ENCODE measurements at places on chromosomes 7 and 10.
A peak's percentile ranks its signal among the peaks of the same experiment; 100 is the strongest.

- no peak for DNase-seq
Measured at GRCh38 chr10:60200012-60200681, 189.5 kb downstream of the ANK3 start.

DNA sequence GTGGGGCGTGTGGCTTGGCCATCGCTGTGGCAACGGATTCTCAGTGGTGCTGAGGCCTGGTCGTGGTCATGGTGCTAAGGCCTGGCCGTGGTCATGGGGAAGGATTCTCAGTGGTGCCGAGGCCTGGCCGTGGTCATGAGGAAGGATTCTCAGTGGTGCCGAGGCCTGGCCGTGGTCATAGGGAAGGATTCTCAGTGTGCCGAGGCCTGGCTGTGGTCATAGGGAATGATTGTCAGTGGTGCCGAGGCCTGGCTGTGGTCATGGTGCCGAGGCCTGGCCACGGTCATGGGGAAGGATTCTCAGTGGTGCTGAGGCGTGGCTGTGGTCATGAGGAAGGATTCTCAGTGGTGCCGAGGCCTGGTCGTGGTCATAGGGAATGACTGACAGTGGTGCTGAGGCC, 327.9 kb downstream of the ADARB2 start:
- DNase-seq = no peak

GRCh38 chr7:1045069-1046063, 1.0 kb downstream of the GPR146 start:
- DNase-seq = no peak

- no peak for DNase-seq
Measured at GRCh38 chr7:52151559-52151958, 835.0 kb upstream of the COBL start.

- no peak for DNase-seq
Measured at GRCh38 chr10:34593930-34594329, 221.2 kb downstream of the PARD3 start.

GRCh38 chr7:867001-867405, 9.4 kb upstream of the GET4 start:
- DNase-seq = no peak

GRCh38 chr10:77084431-77085144, 553.0 kb downstream of the KCNMA1 start:
- DNase-seq = no peak

DNA sequence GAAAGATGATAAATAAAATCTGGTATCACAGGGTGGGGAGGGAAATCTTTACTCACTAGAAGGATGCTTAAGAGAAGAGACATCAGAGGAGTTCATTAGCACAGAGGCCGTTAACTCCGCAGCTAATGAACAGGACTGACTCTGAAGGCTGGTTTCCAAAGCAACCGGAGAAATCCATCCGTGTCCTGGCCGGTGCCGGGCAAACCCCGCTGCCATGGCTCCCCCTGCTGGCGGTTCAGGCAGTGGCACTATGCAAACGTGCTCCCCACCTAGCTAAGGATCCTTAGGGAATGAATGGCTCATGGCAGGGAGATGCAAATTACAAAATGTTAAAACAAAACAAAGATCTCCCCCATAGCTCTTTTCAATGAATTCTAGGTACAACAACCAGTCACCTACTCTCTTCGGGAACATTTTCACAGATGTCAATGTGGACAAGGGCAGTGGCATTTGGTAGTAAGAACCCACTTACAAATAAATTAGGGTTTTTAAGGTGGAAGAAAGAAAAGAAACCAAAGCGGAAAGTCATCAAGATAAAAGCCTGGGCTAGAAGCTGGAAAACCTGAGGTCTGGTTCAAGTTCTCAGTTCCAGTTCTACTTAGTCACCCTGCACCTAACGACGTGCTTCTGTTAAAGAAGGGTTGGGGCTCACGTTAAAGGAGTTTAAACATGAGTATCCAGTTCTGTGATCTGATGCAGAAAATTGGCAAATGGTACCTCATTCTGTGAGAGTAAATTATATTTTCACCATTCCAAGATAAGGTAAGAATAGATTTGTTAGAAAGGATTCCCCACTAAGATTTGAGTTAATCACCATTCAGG, 138.2 kb downstream of the SVIL start:
- peak; percentile 26 for DNase-seq

GRCh38 chr10:28179006-28179742, 123.7 kb downstream of the MPP7 start:
- no peak for DNase-seq

DNA sequence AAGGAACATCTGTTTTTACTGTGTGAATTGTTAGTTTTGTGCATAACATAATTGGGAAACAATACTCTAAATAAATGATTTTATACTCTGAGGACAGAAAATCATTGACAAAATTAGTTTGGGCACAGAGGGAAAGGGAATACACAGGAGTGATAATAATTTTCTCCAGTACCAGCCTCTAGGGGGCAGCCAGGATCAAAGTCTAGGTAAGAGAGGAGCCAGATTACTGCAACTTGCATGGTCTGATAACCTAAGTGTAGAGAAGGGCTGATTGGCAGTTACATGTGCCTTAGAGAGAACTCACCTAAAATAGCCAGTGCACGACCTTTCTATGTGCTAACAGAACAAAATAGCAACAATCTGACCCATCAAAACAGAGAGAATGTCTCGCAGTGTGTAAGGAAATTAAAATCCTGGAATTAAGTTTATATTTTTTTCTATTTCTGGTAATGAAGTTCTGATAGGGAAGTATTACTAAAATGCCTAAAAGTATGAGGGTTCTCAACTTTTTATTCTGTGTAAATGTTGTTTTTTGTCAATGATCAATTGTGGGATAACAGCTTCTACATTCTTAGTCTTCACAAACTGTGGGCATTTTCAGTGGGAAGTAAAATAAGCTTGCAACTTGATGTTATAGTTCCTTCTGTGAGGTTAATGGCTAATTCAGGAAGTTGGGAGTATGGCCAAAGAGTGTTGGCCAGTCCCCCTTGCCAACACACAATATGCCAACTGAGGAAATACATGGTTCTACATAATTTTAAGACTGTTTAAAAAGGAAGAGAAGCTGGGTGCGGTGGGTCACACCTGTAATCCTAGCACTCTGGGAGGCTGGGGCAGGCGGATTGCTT, 66.4 kb downstream of the EXOC6 start:
- DNase-seq = no peak

DNA sequence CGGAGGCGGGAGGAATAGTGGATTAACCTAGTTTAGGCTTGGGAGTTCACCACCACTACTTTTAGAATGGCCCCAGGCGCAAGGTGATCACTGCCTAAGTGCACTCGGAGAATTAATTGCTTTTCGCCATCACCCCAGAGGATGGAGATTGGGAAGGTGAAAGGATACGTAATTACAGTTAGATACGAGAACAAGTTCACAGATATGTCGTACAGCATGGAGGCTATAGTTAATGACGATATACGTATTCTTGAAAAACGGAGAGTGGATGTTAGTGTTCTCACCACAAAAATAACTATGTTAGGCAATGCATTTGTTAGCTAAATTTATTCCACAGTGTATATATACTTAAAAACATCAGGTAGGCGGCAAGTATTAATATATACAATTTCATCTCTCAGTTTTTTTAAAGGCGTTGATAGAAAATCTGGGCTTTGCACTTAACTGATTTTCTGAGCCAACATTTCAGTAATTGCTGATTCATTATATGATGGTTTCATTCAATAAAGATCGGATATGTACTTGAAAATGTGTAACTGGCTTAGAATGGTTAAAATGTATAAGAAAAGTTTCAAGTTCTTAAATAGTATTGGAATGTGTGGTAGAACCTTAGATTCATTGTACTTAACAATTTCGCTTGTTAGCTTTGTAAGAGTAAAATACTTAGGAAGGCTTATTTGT, 683 bp downstream of the CDC123 start:
- DNase-seq = no peak

DNA sequence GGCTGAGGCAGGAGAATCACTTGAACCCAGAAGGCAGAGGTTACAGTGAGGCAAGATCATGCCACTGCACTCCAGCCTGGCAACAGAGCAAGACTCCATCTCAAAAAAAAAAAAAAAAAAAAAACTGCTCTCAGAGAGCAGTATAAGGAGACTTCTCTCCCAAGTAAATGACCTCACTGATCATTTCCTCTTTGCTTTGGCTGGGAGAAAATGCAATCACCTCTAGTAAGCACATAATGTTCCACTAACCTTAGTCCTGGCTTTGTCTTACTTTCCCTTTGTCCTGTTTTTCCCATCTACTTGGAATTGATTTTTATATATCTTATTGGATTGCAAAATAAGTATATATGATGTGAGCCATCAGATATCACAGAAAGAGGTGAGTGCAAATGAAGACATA, 2.5 kb downstream of the SLC25A13 start:
- no peak for DNase-seq

DNA sequence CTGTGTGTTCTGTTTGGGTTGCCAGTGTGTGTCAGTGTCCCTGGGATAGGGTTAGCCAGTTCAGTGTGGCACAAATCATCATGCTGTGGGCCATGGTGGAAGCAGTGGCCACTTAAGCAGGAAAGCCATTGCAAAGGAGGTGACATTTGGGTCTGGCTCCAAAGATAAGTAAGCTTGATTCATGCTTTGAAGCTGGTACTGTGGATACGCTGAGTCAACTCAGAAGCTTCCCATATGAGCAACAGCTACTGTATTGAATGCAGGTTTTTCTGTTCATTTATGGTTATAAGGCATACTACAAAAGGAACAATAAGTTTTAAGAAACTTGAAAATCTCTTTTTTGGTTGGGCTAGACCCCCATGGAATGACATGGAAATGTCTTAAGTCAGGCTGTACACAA, 143.1 kb downstream of the BMPER start:
- no peak for DNase-seq

Data from stimulated activated CD8-positive, alpha-beta memory T cell treated with anti-CD3 and anti-CD28 coated beads, Interleukin-4, amount 100 ng/mL, for 4 hours (primary cell).